Mesothelial cell of epicardium (in vitro differentiated cells): ENCODE measurements at places on chromosomes 12 and 14.

- no peak for DNase-seq
These were observed 67.1 kb upstream of the DNM1L start for GRCh38 chr12:32611986-32612385.

DNA sequence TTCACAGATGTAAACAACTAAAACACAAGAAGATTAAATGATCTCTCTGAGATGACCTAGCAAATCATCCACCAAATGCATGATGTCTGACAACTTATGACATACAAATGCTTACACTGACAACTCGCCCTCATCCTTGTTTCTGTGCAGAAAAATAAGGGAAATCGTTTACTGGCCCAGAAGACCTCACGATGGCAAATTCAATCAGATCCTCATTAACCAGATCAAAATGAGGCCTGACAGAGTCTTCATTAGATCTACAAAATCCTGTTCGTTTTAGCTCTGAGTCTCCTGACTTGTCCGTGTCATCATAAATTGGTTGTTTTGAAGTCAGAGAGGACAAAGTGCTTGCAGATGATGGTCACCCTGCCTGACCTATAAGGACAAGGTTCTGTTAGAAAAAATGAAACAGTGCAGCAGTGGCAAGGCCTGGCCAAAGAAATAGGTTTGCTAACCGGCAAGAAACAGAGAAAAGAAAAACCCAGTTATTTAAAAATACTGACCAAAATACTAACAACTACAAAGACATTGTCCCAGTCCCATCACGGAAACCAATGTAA lies 109.5 kb downstream of the BTG1 start:
- DNase-seq: no peak

DNA sequence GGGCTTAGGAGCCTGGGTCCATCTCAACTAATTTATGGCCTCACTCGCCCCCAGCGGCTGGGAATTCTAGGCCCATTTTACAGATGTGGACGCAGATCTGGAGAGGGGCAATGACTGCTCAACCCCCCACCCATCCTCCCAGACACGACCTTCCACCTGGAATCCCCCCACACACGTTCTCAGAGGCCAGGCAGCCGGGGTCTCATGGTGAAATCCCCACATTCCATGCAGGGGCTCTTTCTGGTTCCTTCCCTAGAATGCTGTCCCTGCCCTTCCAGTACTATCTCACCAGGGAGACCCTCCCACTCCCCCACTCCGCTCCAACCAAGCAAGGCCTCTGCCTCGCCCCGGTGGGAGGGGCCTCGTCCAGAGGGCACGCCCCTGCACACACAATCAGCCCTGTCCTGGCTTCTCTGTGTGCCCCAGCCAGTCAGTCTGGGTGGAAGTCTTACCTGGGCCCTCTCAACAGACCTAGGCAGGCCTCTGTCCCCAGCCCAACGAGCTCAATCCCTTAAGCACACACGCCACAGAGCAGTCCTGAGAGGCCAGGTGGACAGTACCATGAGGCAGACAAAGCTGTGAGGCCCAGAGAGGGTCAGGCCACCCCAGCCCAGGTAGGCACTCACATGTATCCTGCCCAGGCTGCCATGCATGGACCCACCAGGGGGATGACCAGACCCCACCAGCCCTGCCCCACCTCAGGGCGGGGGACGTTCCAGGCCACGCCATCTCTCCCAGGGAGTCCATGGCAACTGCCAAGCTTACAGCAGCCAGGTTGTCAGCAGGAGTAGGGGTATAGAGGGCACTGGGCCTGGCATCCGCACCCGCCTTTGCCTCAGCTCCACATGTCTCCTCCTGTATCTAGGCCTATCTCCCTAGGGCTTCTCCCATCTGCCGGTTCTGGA lies 1.3 kb upstream of the ANKRD9 start:
- peak; percentile 67 for DNase-seq

DNA sequence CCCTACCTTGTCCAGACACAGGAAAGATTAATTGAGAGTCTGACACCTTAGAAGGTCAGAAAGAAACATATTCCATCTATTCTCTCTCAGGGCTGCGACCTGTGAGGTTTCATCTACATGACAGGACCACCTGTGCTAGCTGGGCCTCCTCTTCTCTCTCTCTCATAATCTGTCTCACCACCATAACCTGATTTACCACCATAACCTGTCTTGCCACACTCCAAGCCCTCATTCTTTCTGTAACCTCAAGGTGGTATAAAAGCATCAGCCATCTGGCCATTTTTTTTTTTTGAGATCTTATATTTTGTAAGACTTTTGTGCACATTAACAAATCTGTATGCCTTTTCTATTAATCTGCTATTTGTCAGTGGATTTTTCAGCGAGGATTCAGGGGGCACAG lies 75.5 kb downstream of the ACADS start:
- no peak for DNase-seq

DNA sequence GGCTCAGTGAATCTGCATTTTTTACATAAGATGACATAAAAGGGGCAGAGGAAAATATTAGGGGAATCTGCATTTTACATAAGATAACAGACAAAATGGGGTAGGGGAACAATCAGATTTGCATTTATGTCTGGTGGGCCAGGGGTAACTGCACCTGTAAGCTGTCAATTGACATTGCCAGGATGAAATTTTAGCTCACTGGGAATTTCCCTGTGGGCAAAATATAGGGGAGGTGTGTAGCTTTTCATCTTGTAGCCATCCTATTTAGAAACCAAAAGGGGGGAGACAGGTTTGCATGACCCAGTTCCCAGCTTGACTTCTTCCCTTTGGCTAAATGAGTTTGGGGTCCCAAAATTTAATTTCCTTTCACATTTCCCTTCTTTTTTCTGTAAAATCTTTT lies 3.5 kb downstream of the PCNX4 start:
- DNase-seq: no peak

- no peak for DNase-seq
These were observed 11.9 kb upstream of the TNFAIP2 start for GRCh38 chr14:103111232-103111868.

- DNase-seq: no peak
These were observed 125.6 kb upstream of the RTL1 start for GRCh38 chr14:101028971-101029667.

DNA sequence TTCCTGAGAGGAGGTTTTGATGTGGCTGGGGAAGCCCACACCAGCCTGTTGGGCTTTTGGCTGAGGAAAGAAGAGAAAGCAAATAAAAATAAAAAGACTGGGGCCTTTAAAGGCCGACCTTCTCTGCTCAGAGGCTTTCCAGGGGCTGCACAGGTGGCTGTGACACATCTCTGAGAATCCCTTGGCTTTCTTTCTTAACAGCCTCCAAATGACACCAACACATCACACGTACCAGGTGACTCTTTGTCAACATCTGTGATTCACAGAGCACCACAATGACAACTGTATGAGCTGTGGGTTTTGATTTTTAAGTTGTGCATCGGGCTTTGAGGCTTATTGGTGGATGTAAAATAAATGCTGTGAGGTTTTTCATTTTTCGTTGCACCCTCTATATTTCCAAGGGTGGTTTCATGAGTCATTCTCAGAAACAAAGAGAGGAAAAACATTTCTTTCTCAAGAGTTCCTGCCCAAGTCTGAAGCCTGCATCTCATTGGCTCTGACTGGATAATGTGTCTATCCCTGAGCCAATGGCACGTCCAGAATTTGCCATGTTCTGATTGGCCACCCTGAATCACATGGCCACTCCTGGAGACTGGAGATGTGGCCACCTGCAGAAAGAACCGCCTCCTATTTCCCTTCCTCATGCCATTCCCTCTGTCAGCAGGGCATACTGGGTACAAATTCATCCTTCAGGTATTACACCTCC lies 349.0 kb downstream of the GLT1D1 start:
- no peak for DNase-seq

DNA sequence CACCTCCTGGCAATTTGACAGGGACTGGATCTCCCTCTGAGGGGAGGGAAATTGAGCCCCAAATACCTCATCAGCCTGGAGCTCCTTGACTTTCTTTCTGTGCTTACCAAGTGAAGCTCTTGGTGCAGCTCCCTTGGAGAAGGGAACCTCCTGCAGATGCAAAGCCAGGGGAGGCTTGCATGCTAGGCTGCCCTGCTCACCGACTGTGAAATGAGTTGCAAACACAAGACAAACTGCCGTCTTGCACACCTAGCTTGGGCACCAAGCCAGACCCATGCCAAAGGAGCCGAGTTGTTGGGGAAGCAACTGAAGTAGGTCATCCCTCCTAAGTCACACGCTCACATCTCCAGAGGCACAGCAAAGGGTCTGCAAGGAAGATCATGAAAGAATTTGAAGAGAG lies 95.2 kb downstream of the GTF2A1 start:
- DNase-seq: no peak

DNA sequence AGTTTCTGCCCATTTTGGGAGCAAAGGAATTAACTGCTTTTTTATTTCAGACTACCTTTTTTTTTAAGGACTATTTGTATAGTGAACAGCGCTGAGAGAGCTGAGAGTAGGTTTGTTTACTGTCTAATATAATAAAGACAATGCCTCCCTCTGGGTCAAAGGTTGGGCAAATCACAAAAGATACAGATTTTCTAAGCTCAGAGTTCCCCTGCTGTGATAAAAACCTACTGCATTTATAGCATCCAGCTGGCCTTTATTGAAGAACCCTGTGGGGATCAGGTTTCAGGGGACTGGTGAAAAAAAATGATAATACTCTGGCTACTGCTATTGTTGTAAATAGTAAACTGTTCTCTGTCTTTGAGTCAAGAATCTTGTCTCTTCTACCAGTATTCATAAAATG lies 28.7 kb downstream of the CCDC59 start:
- no peak for DNase-seq

- DNase-seq: no peak
These were observed 127.2 kb downstream of the TMEM132C start for GRCh38 chr12:128394137-128394536.

DNA sequence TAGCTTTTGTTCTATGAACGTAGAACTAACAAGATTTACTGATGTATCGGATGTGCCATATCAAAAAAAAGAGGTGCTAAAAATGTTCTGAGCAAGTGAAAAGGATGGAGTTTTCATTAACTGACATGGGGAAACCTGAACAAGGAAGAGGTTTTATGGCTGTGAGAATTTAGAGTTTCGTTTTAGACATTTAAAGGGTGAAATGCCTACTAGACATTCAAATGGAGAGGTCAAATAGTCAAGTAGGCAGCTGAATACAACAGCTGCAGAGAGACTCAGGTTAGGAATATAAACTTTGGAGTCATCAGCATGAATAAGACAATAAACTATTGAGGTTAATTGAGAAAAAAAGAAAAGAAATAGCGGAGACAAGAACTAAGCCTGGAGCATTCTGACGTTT lies 364.9 kb upstream of the GARIN6 start:
- no peak for DNase-seq

DNA sequence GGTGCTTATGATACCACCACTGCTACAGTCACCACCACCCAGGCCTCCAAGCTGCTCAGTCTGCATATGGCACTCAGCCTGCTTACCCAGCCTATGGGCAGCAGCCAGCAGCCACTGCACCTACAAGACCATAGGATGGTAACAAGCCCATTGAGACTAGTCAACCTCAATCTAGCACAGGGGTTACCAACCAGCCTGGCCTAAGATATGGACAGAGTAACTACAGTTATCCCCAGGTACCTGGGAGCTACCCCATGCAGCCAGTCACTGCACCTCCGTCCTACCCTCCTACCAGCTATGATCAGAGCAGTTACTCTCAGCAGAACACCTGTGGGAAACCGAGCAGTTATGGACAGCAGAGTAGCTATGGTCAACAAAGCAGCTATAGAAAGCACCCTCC lies 55.1 kb downstream of the BRMS1L start:
- DNase-seq: no peak

DNA sequence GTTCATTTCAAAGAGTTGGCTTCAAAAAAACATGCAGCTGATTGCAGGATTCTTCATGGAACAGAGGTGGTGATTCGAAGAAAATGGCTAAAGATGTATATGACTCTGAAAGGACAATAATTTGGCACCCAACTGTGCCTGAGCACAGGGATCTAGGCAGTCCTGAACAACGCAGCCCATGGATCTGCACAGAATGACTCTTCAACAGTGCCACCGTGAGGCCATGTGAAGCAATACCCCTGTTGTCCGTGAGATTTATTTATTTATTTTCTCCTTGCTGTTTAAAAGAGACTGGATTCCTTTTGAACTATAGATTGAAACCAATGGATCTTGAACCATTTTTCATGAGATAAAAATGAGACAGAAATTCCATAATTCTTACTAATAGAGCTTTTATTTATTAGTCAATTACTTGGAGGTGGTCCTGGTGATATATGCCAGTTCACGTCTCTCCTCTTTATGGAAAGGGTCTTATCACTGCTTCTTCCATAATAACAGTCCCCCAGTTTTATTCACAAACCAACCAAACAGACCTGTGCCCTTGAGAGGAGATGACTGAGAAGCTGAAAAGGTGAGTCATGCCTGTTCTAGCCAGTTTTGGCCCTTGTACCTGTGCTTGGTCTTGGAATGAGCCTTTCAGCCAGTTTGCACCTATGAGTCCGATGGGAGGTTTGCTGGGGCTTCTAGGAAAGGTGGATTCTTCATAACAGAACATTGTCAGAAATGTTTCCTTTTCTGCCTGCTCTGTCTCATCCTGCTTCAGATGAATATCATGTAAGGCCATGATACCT lies 1598.3 kb downstream of the AACS start:
- DNase-seq: no peak

DNA sequence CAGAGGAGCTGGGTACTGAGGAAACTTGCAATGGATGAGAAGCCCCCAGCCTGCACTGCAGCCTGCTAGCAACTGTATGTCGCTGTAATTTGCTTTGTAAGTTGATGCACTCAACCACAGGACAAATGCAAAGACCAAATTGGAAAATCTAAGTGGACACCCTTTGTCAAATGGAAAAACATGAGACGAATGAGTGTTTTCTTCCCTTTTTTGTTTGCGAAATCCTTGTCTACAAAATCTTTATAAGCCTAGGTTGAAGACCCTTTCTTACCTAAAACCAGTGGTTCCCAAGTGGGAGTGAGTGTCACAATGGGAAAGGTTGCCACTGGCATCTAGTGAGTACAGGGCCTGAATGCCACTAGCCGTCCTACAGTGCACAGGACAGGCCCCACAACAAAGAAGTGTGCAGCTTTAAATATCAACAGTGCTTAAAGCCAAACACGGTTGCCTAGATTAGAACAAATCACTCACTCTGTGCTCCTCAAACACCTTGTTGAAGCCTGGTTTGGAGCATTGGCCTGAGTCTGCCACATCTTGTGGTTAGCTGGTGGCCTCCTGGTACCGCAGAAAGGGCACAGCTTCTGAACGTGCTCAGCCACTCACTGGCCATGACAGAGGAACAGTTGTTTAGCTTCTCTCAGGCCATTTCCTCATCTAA lies 7.6 kb upstream of the VASH1 start:
- DNase-seq: no peak

DNA sequence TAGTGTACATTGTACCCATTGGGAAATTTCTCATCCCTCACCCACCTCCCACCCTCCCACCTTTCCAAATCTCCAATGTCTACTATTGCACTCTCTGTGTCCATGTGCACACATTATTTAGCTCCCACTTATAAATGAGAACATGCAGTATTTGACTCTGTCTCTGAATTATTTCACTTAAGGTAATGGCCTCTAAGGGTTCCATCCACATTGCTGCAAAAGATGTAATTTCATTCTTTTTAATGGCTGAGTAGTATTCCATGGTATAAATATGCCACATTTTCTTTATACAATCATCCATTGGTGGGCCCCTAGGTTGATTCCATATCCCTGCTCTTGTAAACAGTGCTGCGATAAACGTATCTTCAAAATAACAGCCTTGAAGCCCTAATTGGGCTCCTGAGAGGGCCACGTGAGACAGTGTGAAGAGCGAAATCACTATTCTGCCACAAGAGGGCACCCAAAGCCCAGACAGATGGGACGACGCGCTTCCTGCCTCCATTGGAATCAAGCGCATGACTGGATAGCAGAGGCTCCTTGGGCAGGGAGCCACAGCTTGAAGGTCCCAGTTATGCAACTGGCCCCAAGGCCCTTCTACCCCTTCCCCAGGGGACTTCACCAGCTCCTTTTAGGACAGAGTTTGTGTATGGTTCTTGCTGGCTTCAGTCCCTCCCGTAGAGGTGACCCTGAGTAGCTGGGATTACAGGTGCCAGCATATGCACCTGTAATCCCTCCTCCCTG lies 21.3 kb upstream of the CD27 start:
- DNase-seq: no peak
